ENCODE measurements at places on chromosomes 6 and 20.

- no peak for DNase-seq
These were observed 26.9 kb downstream of the BFSP1 start for GRCh38 chr20:17504066-17504897.

GRCh38 chr6:32968867-32969684, 682 bp downstream of the BRD2 start:
- no peak for DNase-seq

DNA sequence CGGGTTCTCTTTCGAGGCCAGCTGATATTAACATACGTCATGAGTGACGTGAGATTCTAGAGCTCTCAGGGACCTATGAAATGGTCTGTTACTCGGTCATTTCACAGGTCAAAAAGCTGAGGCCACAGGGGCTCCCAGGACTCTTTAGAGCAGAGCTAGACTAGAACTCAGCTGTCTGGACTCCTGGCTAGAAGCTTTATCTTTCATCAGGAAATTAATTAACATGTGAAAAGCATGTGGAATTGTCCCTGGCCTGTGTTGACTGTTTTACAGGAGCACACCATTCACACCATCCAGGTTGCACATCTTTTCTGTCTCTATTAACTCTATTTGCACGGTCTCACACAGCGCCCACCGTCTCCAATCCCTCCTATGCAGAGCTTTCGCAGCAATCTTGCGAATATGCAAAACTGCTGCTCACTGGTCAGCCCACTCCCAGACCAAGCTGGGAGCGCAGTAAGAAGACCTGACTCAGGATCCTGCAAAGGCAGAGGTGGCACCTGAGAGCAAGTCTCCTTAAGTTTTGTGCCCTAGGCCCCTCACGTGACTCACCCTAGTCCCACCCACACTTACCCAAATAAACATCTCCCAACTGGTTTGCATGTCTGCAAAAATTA, 522.5 kb downstream of the CD83 start:
- DNase-seq = no peak

GRCh38 chr6:830667-831327, 137.9 kb upstream of the EXOC2 start:
- DNase-seq = no peak

GRCh38 chr6:73050706-73051105, 174.6 kb downstream of the KHDC1L start:
- no peak for DNase-seq

GRCh38 chr6:150182460-150183078, 39.7 kb downstream of the PPP1R14C start:
- no peak for DNase-seq

DNA sequence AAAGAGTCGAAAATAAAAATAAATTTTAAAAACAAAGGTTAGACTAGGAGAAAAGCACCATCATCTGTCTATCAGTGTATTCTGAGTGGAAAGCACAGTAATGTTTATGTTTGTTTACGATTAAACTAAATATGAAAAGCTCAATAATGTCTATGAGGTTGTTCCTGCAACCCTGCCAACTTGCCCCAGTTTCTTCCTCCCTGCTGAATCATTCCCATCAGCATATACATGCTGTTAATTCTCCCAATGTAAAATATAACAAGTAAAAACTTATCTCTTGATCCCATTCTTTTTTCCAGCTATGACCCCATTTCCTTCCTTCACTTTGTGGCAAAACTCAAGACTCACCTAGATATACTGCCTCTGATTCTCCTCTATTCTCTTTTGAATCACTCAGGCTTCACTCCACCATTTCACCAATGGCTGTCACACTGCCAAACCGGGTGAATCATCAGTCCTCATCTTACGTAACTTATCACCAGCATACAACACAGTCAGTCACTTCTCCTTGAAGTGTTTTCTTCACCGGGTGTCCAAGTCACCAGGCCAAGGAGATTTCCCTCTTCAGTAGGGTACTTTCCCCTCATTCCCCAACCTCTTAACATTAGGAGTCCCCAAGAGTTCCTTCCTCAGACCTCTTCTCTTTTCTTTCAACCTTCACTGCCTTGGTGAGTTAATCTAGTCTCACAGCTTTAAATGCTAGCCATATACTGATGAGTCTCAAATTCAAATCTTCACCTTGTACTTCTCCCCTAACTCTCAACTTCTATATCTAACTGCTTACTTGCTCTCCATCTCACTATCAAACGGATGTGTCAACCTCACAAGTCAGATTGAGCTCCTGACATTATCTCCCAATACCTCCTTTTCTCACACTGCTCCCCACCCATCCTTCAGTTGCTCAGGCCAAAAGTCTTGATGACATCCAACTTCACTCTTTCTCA, 6.2 kb downstream of the TMEM242 start:
- no peak for DNase-seq

DNA sequence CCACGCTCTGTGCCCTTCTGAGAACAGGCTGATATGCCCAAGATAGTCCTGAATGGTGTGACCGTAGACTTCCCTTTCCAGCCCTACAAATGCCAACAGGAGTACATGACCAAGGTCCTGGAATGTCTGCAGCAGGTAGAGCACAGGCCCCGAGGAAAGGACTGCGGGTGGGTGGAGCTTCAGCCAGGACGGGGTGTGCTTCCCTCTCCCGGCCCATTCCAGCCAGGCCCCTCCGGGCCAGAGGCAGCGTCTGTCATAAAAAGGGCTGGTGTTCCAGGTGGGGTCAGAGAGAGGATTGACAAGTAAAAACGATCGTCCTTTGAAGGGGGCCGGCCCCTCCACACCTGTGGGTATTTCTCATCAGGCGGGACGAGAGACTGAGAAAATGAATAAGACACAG, 1.3 kb downstream of the RTEL1 start:
- no peak for DNase-seq

GRCh38 chr6:18477301-18477941, 90.3 kb downstream of the RNF144B start:
- no peak for DNase-seq

DNA sequence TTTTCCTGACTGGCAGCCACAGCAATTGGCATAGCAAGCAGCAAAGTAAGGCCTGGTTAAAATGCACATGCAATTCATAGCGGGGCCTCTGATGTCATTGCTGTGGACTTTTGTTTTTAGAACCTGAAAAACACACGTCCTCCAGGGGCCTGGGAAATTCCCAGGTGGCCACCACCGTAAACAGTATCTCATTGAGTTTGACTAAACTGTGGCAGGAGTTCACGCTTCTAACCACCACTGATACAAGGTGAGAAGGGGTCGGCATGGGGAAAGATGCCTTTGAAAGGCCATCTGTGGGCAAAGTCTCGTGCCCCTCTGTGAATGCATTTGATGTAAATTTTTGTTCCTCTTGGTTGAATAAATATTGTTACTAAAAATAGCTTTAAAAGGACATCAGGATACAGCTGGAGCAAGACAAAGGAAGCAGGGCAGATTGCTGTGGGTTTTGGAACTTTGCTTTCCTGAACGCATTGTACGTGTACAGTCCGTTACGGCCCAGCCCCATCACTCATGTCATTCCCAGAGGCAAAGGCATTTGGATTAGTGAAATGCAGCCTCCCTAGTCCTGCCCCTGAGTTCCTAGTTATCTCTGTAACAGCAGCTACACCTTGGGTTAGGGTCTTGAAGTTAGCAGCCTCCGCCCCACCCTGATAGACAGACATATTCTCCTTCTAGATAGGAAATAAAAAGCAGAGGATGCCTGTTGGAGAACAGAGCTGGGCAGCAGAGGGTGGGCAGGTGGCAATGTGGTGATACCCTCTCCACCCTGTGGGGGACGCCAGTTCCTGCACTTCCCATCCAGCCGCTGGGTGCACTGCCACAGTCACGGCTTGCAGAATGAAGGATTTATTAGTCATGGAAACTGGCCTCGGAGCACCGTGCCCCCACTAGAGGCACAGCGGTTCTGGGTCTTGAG, 80.3 kb downstream of the ZDHHC14 start:
- peak; percentile 35 for DNase-seq

DNA sequence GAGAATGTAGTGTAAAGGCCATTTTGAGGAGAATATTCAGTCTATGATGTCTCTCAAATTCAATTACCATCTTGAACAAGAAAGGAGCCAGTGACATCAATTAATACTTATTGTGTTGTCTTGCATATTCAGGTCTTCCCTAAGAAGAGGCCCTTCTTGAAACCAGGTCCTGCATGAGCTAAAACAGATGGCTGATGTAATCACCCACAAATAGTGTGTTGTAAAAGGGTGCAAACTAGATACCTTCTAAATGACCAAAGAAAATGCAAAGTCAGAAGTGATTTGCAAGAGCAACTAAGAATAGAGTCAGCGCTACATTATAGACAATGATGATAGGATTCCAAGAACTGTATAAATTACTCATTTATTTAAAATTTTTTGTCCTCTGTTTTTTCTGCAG, 97.0 kb downstream of the BTBD3 start:
- no peak for DNase-seq

DNA sequence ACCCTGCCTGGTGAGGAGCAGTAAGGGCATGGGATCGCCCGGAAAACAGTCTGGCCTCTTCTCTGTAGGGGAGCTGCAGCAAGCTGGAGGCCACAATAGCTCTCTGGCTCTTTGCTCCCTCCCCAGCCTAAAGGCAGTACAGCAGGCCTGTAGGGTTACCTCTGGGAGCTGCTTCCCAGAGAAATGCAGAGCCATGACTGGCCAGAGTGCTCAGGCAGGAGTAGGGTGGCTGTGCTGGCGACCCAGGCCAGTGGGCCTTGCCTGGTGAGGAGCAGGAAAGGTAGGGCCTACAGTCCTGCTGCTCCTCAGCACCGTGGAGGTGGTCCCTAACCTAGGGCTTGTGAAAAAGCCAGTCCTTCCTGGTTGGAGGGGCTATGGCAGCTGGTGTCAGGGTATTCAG, 129.9 kb upstream of the CHD6 start:
- DNase-seq = no peak

DNA sequence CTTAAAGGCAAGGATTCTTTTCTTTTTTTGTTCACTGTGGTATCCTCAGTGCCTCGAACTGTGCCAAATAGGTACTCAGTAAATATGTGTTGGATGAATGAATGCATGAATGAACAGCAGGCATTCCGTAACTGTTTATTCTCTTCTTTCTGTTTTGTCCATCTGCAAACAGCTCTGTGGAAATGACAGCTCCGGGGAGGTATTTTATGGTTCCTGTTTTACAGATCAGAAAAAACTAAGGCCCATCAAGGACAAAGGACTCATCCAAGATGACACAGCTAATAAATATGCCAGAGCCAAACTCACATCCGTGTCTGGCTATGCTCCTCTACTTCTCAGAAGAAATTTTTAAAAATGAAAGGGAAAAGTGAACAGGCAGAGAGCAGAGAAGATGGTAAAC, 21.0 kb downstream of the JPH2 start:
- DNase-seq = no peak

DNA sequence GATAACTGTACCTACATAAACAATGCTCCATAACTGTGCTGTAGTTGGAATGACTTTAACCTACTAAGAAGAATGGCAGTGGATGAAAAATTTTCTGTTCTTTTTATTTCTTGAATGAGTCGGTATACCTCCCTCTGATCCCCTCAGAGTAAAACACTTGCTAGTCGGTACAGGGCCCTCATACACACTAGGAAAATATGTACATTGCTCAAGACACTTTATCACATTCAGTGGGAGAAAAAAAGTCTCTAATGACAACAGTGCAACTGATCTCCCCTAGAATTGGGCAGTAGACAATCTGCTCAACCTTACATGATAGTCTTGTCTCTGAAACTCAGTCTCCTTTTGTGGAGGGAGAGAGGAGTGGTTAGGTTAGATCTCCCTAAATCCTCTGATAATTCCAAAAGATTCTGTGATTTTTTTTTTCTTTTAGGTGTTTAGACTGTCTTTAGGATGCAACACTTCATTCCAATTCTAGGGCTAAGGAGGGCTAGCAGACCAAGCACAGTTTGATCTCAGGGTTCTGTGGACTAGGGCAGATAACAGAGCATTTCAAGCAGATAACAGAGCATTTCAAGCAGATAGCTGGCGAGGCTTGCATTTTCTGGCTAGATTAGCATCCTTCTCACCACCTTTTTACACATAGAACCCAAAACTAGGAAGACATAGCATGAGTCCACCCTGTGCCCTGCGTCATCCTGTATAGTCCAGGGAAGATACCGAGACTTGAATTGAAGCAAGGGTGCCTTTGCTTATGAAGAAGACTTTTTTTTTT, 100.3 kb upstream of the TNFAIP3 start:
- DNase-seq = no peak

DNA sequence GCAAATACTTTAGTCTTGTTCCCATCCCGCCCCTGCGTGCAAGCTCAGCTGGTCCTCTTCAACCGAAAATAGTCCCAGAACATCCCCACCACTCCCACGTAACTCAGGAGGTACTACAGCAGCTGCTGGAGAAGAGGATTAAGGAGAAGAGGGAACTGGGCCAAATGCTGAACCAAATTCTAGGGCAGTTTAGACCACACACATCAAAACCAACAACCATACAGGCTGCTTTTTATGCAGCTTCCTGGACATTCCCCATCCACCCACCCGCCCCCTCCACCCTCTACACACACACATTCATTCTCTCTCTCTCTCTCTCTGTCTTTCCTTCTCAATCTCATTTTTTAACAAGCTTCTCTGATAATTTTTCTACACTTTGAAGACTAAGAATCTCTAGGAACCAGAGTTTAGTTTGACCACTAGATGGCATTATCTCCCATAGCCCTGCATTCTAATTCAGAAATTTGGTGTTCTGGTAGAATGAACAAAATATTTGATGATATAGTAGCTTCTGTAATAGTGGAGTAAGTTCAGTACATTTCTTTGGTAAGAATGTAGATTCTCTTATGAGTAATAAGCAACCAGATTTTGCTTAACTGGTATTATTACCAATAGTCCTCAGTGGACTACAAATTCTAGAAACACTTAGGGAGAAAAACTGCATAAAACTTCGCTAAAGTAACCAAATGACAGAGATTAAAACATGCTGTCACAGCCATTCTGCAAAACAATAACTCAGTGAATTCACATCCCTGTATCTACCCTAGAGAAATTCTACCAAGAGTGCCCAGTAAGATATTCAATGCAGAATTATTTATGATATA, 52.1 kb upstream of the BEND6 start:
- no peak for DNase-seq

DNA sequence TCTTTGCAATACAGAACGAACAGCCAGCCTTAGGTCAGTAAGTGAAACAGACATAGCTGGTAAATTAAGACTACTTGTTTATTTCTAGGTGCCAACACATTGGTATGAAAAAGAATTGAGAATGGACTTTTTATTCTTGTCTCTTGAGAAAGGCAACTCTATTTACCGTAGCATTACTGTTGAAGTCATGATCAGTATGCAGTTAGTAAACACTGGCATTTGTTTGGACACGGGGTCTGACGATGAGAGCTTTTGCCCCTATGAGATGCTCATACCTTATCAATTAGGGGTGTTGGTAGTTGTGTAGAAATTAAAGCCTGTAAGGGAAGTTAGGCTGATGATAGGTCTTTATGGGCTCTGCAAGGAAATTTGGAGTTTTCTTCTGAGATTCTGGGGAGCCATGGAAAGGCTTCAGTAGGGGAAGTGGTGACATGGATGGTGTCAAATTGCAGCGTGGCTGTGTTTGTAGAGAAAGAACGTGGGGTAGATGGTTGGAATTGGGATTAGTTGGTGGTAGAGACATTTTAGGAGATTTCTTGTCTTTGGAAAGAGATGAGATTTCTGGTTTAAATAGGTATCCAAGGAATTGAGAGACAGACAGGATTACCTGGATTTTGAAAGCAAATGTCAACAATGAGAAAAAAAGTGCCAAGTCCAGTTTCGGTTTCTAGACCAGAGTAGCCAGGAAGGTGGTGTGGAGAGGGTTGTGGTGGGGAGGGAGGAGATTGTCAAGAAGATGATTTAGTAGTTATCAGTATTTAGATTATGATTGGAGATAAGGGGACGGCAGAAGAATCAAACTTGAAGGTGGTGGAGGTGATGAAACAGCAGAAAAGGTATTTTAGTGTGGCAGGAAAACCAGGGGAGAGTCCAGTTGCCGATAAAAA, 116.6 kb downstream of the JARID2 start:
- DNase-seq = no peak
